Osteocyte (in vitro differentiated cells): ENCODE measurements at places on chromosomes 12 and 14. TPM values are rescaled to one million over a fixed set of nuclear protein-coding genes. Genes with fewer than 3 reads are reported as not detected.

CGRRF1 gene
- total RNA-seq = 18.3 and 19.8 TPM in 2 replicates

RPL41 gene
- total RNA-seq = 3,386 and 3,580 TPM in 2 replicates

INHBC gene
- total RNA-seq = not detected in 2 replicates

DAO gene
- not detected in 2 replicates for total RNA-seq

EPYC gene
- not detected in 2 replicates for total RNA-seq

- no peak overlapping the region for H3K27ac ChIP-seq
- no peak for DNase-seq
- peaks cover 8% of the 10 kb centered on the region for H3K4me1 ChIP-seq
- no peaks in the 10 kb centered on the region for H3K27me3 ChIP-seq
Measured at GRCh38 chr12:54393207-54393609, 8.7 kb upstream of the ZNF385A start.

DNA sequence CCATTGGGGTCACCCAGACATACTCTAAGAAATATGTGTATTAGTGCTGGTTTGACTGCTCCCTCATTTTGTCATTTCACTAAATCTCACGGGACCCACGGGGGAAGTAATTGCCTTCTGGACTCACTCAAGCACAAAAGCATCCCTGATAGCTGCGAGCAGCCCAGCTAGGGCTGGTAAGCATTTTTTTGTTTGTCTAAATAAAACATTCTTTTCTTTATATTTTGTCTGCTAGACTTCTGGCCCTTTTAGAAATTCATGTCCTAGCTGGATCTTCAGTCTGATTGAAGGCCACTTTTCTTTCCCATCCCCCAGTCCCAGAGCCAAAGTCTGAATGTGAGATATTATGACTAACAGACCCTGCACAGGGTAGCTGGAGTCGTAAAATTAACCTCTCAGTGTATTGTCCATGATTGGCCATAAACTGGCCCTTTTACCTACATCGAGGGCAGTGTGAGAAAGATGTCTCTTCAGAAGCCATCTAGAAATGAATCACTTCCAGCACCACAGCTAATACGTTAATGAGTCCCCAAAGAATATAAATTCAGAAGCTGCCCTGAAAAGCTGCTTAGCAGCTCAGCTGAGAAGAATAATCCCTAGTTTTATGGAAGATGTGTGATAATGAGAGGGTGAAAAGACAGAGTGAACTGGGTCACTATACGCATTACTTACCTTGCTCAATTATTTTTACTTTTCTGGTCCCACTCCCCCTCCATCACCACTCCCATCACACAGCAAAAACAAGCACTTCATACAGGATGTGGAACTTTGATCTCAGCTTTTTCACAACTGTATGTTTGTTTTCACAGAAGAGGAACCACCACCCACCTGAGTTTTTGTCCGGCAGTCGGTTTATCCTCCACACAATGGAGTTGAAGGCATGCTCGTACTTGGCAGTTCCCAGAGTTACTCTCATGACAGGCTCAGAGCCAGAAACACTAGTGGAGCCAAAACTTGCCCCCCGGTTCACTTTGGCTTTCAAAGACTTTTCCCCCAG lies 55.6 kb upstream of the GTF2A1 start:
- H3K27ac ChIP-seq = no peak overlapping the region
- H3K4me3 ChIP-seq = no peak overlapping the region
- no peak for DNase-seq
- peaks cover 21% of the 10 kb centered on the region for H3K27me3 ChIP-seq
- H3K36me3 ChIP-seq = no peaks in the 10 kb centered on the region

- no peak overlapping the region for H3K27ac ChIP-seq
- no peaks in the 10 kb centered on the region for H3K4me1 ChIP-seq
- H3K4me3 ChIP-seq = no peak overlapping the region
- no peak for DNase-seq
- no peaks in the 10 kb centered on the region for H3K27me3 ChIP-seq
- peaks cover 32% of the 10 kb centered on the region for H3K36me3 ChIP-seq
Measured at GRCh38 chr12:31687101-31687527, 27.6 kb downstream of the ETFBKMT start.

DNA sequence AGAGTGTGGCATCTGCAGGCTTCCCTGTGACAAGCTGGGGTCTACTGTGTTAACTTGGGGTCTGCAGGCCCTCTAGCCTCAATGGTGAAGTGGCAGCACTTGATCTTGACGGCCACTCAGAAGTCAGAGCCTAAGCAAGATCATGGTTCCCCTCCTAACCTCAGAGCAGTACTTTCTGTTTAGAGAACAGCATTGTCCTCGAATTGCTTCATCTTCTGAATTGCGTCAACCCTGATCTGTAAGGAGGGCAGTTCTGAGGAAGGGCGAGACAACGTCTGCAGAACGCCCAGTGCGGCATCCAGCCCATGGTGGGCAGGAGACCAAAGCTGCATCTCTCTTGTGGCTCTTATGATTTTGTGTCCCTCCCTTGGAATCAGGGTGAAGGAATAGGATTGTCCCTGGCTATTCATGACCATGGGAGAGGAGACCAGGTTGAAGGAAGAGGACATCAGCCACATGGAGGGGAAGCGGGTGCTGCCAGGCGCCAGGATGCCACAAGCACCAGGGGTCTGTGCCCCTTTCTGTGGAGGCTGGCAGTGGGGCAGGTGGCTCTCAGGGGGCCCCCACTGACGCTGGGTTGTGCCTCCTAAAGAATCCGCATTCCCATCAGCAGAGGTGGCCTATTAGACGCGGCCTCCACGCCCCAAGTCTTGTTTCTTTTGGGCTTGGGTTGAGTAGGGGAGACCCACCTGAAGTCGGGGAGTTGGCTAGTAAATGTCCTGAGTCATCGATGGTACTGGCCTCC lies 2.2 kb downstream of the SERPINA9 start:
- H3K27ac ChIP-seq = no peak overlapping the region
- H3K4me3 ChIP-seq = no peak overlapping the region
- no peak for DNase-seq
- no peaks in the 10 kb centered on the region for H3K4me1 ChIP-seq
- peaks cover 12% of the 10 kb centered on the region for H3K27me3 ChIP-seq

GRCh38 chr12:81944886-81945285 lies 185.7 kb upstream of the PPFIA2 start:
- no peak overlapping the region for H3K27ac ChIP-seq
- no peak for DNase-seq
- H3K4me1 ChIP-seq = no peaks in the 10 kb centered on the region
- no peaks in the 10 kb centered on the region for H3K36me3 ChIP-seq
